ENCODE measurements at places on chromosomes 11 and 22. TPM values are rescaled to one million over a fixed set of nuclear protein-coding genes. Genes with fewer than 3 reads are reported as not detected.

C1QTNF5 gene
- 6.9 TPM for total RNA-seq

BET1L gene
- total RNA-seq = 55.8 TPM

SYT12 gene
- total RNA-seq = 0.43 TPM

NECTIN1 gene
- total RNA-seq = 44.1 TPM

VPREB1 gene
- not detected for total RNA-seq

GRCh38 chr11:103737037-103737622 lies 299.3 kb upstream of the DDI1 start:
- DNase-seq = no peak

DNA sequence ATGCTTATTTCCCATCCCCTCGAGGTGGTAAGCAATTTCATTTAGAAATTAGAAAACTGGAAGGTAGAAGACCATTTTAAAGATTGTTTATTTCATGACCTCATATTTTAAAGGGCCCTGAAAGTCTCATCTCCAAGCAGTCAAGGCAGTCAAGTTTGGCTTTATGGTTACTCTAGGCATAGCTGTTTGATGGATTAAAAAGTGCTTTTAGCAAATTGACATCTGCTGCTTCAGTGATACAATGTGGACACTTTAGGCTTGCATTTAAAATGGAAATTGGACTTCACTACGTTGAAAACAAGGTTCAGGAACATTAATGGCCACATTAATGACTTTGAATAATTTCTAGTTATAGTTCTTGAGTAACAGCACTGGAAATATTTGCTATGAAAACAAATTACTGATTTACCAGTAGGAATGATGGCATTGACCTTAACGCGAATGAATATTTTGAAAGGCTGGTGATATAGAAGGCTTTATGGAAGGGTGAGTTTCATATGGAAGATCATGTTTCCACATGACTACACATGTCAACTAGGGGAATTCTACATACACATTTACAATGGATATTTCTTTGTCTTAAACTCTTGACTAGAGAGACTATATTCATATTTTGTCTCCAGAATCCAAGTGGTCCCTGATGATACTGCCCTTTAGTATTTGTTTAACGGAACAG lies 873.5 kb downstream of the JRKL start:
- no peak for DNase-seq

DNA sequence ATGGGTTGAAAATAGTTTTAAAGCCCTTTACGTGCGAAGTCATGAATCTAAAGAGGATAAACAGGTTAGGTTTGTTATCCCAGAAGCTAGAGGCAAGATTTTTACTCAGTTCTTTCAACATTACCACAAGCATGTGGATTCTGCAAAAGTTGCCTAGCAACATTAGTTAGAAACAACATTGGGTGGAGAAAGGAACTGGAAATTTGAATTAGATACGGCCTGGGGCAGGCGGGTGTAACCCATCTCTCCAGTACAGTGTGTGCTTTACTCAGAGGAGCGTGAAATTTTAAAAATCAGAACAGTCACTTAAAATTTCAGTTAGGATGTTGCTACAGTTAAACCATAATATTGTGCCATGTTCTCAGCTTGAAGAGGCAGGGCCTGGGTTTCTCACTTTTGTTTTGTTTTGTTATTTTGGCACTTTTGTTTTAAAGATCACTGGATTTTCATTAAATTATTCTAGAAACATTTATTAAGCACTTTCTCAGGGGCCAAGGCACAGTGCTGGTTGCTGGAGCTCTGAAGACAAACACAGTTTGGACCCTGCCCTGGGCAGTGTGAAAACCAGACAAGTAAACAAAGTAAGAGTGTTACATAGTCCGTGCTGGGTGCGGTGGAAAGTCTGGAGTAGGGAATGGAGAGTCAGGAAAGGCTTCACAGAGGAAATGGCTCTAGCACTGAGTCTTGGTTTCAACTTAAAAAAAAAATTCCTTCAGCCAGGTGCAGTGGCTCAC lies 4.4 kb upstream of the WEE1 start:
- peak; percentile 83 for DNase-seq

- DNase-seq = peak; percentile 52
Observed at GRCh38 chr11:95132956-95133355, 43.3 kb downstream of the ENDOD1 start.

- DNase-seq = no peak
Observed at GRCh38 chr11:19826606-19827005, 114.0 kb downstream of the NAV2 start.

DNA sequence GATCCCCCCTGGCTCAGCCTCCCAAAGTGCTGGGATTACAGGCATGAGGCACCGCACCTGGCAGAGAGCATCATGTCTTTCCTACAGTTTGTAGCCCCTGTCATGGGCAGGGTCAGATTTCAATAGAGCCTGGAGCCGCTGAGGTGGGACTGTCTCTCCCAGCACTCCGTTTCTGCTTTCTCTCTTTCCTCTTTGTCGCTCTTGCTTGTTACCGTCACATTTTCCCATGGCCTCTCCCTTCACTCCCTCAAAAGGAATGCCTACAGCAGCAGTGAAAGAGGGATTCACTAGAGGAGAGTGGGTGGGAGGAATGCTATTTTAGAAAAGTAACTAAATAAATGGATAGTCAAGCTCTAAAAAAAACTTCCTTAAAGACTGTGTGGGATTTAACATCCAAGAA lies 136.7 kb upstream of the TTC12 start:
- DNase-seq = no peak

GRCh38 chr22:25853501-25854284 lies 111.7 kb downstream of the MYO18B start:
- DNase-seq = no peak

DNA sequence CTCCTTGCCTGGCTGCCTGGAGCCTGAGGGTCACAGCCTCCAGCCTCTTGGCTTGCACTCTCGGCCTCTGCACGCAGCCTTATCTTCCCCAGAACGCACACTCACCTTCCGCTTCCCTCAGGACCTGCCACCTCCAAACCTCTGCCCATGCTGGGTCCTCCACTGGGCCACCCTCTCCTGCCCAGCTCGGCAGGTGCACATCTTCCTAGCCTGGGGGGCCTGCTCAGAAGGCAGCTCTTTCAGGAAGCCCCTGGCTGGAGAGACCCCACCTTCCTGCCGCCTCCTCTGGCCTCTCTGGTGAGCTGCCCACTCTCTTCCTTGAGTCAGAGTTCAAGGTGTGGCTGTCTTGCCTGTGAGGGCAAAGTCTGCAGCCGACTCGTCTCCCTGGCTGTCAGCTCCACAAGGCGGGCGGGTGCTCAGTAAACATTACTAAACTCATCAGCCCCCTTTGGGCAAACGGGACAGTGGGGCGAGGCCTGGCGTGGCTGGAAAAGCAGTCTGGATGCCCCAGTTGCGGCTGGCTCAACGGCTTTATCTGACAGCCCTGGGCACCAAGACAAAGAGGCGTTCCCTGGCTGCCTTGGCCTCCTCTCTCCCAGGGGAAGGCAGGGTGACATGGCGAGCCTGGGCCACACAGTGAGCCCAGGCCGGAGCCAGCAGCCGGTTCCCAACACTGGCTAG lies 1.7 kb upstream of the LINC01488 start:
- peak; percentile 90 for DNase-seq

- DNase-seq = no peak
Observed at GRCh38 chr22:44587737-44588310, 89.8 kb upstream of the RTL6 start.

DNA sequence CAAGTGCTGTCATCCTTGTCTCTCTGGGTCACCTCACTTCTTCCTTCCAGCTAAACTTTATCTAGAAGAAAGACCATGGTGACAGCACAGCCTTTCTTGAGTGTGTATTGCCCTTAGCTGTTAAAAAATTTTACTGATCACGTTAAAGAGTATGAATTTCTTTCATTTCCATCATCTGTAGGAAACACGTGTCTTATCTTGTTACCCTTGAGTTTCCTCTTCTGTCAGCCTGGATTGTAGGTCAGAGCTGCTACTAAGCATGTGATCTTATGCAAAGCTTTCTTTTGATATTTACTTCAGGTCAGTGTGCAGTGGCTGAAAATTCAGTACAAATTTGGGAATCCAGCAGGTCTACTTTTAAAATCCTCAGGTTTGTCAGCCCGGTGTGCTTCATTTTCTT lies 512.2 kb upstream of the ARHGAP42 start:
- DNase-seq = no peak

DNA sequence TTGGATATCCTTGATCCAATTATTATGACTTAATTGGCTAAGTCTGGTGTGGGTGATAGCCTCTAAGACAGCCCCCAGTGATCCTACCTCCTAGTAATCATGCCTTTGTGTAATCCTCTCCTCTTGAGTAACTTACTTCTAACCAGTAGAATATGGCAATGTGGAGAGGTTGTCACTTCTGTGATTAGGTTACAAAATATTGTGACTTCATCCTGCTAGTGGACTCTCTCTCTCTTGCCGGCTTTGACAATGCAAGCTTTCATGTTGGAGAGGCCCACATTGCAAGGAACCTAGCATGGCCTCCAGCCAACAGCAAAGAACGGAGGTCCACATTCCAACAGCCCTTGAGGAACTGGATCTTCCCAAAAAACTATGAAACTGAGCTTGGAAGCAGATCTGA lies 19.5 kb downstream of the YPEL4 start:
- no peak for DNase-seq

DNA sequence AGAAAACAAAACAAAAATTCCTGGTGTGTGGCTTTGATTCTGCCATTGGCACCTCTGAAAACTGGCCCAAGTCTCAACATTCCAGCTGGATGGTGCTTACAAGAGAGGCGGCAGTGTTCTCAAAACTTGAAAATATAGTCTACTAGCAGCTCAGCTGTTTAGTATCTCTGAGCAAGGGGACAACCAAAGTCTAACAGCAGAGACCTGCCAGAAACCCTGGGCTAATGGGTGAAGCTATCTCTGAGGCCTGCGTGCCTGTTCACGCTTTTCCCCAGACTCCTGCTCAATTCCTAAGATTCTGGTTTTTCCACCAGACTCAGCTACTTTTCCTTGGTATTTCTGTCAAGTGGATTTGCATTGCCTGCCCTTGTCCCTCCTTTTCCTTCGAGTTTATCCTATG lies 17.9 kb downstream of the TMEM218 start:
- DNase-seq = no peak

GRCh38 chr11:116888024-116888423 lies 50.6 kb upstream of the APOA1 start:
- DNase-seq = no peak

GRCh38 chr11:36300650-36301049 lies 4.6 kb downstream of the PRR5L start:
- DNase-seq = peak; percentile 86

DNA sequence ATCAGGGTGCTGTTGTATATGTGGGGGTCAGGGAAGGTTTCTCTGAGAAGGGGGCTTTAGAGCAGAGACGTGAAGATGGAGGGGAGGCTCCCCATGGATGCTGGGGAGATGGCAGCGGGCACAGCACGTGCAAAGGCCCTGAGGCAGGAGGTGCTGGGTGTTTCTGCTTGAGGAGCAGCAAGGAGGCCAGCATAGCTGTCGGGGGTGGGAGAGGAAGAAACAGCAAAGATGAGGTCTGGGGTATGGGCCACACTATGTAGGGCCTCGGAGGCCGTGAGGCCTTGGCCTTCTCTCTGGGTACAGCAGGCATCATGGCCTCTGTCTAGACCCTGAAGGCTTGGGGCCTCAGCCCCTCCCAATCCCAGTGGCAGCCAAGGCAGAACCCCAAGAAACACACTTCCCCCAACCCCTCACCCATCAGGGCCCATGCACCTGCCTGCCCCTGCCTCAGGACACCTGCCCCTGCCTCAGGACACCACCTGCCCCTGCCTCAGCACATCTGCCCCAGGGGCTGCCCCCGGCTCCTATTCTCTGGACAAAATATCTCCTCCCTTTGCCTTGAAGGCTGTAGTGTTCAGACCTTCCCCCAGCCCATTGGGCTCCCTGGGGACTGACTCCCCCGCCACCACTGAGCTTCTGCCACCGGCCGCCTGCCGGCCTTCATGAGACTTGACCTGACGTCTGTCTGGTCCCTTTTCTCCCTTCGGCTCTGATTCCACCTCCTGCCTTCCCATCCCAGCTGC lies 6.2 kb downstream of the ALDH3B1 start:
- no peak for DNase-seq

GRCh38 chr11:12592283-12592682 lies 81.9 kb upstream of the TEAD1 start:
- DNase-seq = no peak

- no peak for DNase-seq
Observed at GRCh38 chr11:92670308-92670890, 299.1 kb upstream of the MTNR1B start.

GRCh38 chr11:68328374-68329091 lies 16.1 kb downstream of the LRP5 start:
- DNase-seq = peak; percentile 73

- DNase-seq = no peak
Observed at GRCh38 chr11:73570415-73571114, 27.3 kb downstream of the FAM168A start.

GRCh38 chr11:14089690-14090462 lies 127.4 kb downstream of the SPON1 start:
- no peak for DNase-seq

DNA sequence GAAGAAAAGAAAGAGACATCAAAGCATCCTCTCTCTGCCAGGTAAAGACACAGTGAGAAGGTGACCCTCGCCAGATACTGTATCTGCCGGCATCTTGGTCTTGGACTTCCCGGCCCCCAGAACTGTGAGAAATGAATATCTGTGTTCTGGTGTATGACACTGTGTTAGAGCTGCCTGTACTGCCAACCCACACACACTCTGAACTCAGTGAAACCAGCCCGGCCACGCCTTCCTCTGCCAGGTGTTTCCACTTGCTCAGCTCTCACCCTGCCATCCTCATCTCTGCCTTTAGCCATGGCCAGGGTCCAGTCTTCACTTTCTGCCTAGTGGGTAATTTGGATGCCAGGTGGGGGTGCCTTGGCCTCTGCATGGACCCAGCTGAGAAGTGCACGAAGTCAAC lies 24.0 kb downstream of the CBX7 start:
- no peak for DNase-seq

- no peak for DNase-seq
Observed at GRCh38 chr11:76025817-76026216, 180.5 kb downstream of the WNT11 start.

DNA sequence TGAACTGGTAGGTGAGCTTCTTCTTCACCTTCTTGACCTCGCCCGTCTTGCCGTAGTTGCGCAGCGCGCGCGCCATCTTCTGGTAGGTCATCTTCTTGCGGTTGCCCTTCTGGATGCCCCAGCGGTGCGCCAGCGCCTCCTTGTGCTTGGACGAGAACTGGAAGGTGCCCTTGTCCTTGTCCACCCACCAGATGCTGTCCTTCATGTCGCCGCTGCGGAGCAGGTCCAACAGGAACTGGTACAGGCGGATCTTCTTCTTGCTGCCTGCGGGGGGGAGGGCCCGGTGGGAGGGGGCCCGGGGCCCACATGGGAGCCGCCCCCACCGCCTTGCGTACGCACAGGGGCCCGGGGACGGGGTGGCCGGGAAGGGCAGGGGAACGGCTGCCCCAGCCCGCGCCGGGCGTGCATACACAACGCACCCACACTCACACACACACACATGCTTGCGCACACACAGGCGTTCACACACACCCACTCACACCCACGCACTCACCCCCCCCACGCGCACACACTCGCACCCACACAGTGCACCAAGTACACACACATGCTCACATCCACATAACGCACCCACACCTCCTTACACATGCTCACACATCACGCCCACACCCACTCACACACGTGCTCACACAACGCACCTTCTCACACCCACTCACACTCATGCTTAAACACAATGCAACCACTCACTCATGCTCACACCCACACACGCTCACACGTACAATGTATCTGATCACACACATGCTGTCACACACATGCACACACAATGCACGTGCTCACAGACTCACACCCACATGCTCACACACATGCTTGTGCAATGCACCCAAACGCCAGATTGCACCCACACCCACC lies 3.0 kb upstream of the MYBPC3 start:
- DNase-seq = peak; percentile 93

Data from left colon (tissue), 2 donors.